BJ (cell line): ENCODE measurements at places on chromosomes 7 and 10. TPM values are rescaled to one million over a fixed set of nuclear protein-coding genes. Genes with fewer than 3 reads are reported as not detected.
A peak's percentile ranks its signal among the peaks of the same experiment; 100 is the strongest.

The ASAH2 gene
- polyA plus RNA-seq, result 0.32 and 2.5 TPM in 2 replicates

The MMRN2 gene
- polyA plus RNA-seq, result 1.9 and 2.7 TPM in 2 replicates

The GPR146 gene
- 2.8 and 4.5 TPM in 2 replicates for polyA plus RNA-seq

The NKX2-3 gene
- not detected in 2 replicates for polyA plus RNA-seq

The MKI67 gene
- polyA plus RNA-seq, result 11.8 and 12.5 TPM in 2 replicates

The CC2D2B gene
- polyA plus RNA-seq, result not detected in 2 replicates

The GSAP gene
- polyA plus RNA-seq, result 3.7 and 7.0 TPM in 2 replicates

The PHYH gene
- 7.1 and 11.0 TPM in 2 replicates for polyA plus RNA-seq

The OR6B1 gene
- not detected in 2 replicates for polyA plus RNA-seq

The PAX4 gene
- polyA plus RNA-seq, result not detected in 2 replicates

The GPC2 gene
- 1.3 and 1.9 TPM in 2 replicates for polyA plus RNA-seq

- DNase-seq, result peak; percentile 4
Measured at GRCh38 chr7:771234-772004, 44.3 kb upstream of the PRKAR1B start.

DNA sequence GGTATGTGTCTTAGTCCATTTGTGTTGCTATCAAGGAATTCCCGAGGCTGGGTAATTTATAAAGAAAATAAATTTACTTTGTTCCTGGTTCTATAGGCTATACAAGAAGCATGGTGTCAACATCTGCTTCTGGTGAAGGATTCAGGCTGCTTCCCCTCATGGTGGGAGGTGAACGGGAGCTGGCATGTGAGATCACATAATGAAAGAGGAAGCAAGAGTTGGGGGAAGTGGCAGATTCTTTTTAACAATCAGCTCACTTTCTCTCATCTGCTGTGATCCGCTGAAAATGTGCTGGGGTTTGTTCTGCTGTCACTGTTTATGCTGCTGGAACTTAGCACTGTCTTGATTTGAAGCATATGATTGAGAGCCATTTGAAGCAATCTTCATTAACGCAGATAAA is 730.0 kb upstream of the SORCS1 start:
- no peak for DNase-seq

DNA sequence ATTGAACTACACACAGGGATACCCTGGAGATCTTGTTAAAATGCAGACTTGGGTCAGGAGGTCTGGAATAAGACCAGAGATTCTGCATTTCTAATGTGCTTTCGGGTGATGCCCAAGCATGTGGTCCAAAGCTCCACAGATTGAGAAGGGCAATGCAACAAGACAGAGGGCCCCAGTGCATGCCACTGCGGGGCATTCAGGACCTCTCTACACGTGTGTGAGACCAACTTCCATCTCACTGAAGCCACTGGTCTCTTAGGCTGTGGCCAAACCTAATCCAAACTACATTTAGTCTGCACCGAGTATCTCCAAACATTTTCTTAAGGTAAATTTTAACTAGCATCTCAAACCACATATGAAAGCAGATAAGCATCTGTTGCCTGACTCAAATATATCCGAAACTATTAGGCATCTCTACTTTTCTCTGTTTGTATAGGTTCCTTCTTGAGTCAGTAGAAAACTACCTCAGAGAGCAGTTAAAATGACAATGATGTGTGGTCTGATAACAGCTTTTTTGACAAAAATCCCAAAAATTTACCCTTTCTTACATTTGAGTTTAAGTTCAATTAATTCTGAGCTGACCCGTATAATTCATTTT is 107.5 kb downstream of the ELMO1 start:
- DNase-seq, result no peak

DNA sequence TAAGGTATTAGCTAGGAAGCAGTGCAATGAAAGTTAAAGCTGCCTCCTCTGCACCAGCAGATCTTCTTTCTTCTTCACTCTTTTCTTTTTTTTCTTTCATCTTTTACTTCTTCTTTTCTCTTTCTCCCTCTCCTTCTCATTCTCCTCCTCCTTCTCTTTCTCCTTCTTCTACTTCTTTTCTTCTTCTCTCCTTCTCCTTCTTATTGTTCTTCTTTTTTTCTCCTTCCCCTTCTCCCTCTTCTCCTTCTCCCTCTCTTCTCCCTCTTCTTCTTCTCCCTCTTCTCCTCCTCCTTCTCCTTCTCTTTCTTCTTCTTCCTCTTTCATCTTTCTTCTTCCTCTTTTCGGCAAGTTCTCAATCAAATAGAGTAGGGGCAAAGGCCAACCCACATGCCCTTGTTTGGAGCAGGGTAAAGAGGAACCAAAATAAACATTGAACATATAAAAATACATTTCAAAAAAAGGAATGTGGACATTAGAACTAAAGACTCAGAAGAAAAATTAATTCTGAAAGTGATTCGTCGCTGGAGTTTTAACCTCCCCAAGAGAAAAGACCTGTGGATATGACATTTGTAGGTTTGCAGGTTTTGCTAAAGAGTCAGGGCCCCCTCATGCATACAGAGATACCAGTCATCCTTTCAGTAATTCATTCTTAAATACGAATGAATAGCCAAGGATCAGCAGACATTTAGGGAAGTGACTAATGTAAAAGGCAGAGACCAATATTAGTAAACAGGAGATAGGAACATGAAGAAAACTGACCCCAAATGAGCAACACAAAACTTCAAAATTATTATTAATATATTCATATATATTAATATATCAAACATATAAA is 93.0 kb upstream of the RSU1 start:
- DNase-seq, result no peak

- no peak for DNase-seq
Measured at GRCh38 chr7:19322002-19322401, 176.8 kb upstream of the FERD3L start.

DNA sequence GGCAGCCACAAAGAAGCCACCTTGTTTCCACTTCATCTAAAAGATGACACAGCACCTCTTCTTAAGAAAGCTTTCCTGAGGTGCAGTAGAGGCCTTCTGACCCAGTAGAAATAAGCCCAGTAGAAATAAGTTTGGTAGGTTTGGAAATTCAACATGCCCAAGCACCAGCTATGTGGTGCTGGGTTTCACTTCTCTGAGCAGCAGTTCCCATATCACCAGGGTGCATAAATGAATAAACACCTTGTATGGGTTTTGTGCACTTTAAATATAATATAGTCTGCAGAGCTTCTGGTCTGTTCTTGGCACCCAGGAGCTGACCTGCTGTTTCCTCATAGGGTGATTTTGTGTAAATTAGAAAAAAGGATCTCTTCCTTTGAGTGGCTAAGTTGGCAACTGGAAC is 492.4 kb upstream of the SORCS1 start:
- DNase-seq, result no peak

- DNase-seq, result no peak
Measured at GRCh38 chr10:13649844-13650520, 63.2 kb downstream of the PRPF18 start.

DNA sequence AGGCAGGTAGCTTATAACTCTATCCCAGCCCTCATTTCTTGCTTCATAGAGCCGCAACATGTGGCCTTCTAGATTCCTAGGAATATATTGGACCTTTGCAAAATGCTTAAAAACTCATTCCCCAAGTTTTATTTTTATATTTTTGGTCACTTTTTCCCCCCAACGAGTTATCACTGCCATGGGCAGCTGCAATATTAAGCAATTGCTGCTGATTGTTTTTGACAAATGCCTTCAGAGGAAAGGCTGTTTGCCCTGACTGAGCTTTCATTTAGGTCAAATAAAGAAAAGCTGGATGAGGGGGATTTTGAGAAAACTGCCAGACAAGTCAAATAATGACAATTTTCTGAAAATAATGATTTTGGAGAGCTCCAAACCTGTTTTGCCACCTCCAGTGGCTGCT is 976.9 kb upstream of the MBL2 start:
- DNase-seq, result no peak

DNA sequence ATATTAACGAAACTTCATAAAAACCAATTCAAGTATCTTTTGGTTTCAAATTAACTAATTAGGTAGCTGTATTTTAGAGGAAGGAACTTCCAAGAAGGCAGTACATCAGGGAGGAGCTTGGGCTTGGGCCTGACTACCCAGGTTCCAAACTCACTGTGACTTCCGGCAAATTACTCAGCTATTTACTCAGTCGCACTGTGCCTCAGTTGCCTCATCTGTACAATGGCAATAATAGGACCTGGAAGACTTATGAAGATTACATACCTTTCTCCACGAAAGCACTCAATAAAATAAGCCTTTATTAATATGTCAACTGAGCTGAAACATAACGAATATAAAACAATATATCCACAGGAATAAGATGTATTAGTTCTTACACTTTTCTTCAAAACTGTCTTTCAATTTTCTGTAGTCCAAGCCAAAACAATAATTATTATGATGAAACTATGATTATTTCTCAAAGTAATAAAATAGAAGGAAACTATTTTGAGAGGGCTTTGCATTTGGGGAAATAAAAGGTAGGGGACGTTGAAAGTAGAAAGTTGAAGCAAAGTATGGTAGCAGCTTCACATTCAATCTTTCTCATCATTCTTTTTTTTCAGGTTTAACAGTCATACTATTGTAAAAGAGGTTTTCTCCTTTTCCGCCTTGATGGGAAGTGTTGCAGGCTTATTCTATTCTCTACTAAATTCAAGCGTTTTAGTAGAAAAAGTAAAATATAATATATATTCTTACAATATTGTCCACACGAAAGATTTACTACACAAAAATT is 10.5 kb upstream of the EBLN1 start:
- DNase-seq, result no peak

- DNase-seq, result no peak
Measured at GRCh38 chr7:116593359-116594075, 68.7 kb downstream of the CAV1 start.

- DNase-seq, result no peak
Measured at GRCh38 chr10:24374134-24374915, 165.4 kb downstream of the KIAA1217 start.

GRCh38 chr10:114042895-114043531 is 653 bp upstream of the ADRB1 start:
- DNase-seq, result no peak

GRCh38 chr7:140675726-140676125 is 3.0 kb downstream of the ADCK2 start:
- DNase-seq, result no peak

- no peak for DNase-seq
Measured at GRCh38 chr10:75159519-75159918, 48.1 kb downstream of the SAMD8 start.

- DNase-seq, result no peak
Measured at GRCh38 chr7:7272294-7272693, 90.0 kb downstream of the C1GALT1 start.

DNA sequence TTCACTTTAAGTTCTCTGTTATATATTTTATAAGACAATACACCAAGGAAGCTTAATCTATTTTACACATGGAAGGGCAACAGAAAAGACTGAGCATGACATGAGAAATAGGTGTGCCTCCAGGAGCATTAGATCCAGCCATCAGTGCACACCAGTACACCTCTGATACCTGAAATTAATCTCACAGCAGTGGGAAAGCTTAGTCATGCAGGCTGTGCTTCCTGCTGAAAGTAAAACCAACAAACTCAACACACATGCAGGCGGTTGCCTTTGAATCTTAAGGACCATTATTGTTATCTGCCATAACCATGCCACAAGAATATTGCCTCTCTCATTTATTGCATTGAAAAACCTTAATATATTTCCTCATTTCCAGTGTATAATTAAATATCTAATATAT is 16.4 kb upstream of the ANKRD30A start:
- DNase-seq, result no peak

DNA sequence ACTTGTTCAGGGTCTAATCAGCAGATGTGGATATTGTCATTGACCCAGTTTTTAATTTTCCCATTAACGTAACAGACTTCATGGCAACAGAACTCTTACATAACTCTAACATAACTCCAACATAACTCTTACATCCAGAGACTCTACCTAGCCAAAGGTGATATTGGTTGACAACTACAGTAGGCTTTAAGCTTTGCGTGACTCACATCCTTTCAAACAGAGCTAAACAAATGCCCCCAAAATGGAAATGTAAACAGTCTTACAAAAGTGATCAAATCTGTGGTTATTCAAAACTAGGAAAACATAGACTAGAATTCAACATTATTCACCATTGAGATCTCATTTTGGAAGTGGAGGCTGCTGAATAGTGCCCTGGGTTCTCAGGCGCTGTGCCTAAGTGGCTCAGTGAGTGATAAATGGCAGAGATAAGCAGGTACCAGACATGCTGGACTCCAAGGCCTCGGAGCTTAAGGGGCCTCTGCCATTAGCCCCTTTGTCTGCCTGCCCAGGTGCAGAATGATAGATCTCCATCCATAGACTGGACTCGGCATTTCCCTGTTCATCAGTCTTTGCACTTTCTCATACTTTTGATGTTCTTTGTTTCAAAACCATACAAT is 34.3 kb upstream of the BTBD16 start:
- DNase-seq, result no peak

GRCh38 chr10:96863922-96864543 is 31.9 kb downstream of the LCOR start:
- DNase-seq, result no peak
